Nasal cavity respiratory epithelium epithelial cell of viscerocranial mucosa (primary cell): ENCODE measurements at places on chromosomes 7 and 10. TPM values are rescaled to one million over a fixed set of nuclear protein-coding genes. Genes with fewer than 3 reads are reported as not detected.

ATP5F1C gene
- 165 and 170 TPM in 2 replicates for total RNA-seq

LRRN3 gene
- total RNA-seq = not detected in 2 replicates

CLRN3 gene
- not detected in 2 replicates for total RNA-seq

TRIL gene
- total RNA-seq = 0.14 TPM in 1 of 2 replicates, not detected in the other

TMEM130 gene
- not detected in 2 replicates for total RNA-seq

MKX gene
- 1.3 and 1.7 TPM in 2 replicates for total RNA-seq

CDK14 gene
- 3.1 and 19.5 TPM in 2 replicates for total RNA-seq

AKAP9 gene
- 45.1 and 85.6 TPM in 2 replicates for total RNA-seq

SLC26A5 gene
- not detected in 2 replicates for total RNA-seq

MUC3A gene
- not detected in 2 replicates for total RNA-seq

CNNM1 gene
- under 0.01 and 0.14 TPM in 2 replicates for total RNA-seq

WEE2 gene
- total RNA-seq = under 0.01 and 0.14 TPM in 2 replicates

FANK1 gene
- total RNA-seq = 2.7 and 7.0 TPM in 2 replicates

SMO gene
- total RNA-seq = 3.1 and 16.1 TPM in 2 replicates

ARPC1A gene
- total RNA-seq = 141 and 239 TPM in 2 replicates

HOXA1 gene
- total RNA-seq = 0.07 and 0.68 TPM in 2 replicates

LIPF gene
- not detected in 2 replicates for total RNA-seq

CRPPA gene
- 0.34 and 1.00 TPM in 2 replicates for total RNA-seq

ADAMTS14 gene
- 0.14 and 0.68 TPM in 2 replicates for total RNA-seq

GJD4 gene
- total RNA-seq = 0.07 TPM in 1 of 2 replicates, not detected in the other

SAP25 gene
- total RNA-seq = not detected in 2 replicates

GIMAP4 gene
- not detected in 2 replicates for total RNA-seq

UPK3B gene
- total RNA-seq = 1.4 and 6.7 TPM in 2 replicates

PIK3CG gene
- total RNA-seq = under 0.01 TPM in 1 of 2 replicates, not detected in the other

TMEM213 gene
- total RNA-seq = not detected in 2 replicates

NPFFR1 gene
- total RNA-seq = not detected in 2 replicates

PON1 gene
- total RNA-seq = not detected in 2 replicates
